ENCODE measurements at places on chromosomes 2 and 18.
A peak's percentile ranks its signal among the peaks of the same experiment; 100 is the strongest.

DNA sequence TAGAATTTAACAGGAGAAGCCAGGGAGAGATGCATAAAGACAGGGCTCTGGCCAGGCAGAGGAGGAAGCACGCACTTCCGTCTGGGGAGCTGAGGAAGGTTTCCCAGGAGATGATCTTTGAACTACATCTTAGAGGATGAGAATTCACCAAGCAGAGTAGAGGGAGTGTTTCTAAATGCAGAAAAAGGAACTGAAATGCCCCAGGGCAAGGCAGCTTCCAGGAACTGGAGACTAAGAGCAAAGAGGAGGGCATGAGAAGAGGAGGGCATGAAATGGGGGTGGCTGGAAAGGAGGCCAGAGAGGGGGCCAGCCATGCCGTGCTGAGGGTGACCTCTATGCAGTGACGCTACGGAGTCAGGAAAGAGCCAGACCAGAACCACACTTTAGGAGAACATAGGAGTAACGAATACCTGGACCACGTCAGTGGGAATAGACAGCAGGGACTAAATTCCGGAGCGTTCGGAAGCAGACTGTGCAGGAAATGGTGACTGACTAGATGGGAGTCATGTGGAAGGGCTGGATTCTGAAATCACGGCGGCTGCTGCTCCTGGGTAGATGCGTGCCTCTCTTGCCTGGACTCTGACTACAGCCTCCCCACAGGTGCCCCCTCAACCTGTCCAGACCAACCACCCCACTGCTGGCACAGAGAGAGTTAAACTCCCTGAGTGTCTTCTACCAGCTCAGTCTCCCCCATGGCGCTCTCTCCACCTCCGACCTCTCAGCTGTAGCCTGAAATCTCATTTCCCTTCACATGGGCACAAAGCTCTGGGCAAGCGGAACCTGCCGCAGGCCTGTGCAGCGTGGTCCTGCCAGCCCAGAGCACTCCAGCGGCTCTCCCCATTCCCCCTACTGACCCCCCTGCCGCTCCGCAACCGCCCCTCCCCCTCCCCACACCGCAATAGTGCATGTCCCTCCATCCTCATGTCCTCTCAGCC lies 87.0 kb upstream of the RTN4 start:
- no peak for DNase-seq

DNA sequence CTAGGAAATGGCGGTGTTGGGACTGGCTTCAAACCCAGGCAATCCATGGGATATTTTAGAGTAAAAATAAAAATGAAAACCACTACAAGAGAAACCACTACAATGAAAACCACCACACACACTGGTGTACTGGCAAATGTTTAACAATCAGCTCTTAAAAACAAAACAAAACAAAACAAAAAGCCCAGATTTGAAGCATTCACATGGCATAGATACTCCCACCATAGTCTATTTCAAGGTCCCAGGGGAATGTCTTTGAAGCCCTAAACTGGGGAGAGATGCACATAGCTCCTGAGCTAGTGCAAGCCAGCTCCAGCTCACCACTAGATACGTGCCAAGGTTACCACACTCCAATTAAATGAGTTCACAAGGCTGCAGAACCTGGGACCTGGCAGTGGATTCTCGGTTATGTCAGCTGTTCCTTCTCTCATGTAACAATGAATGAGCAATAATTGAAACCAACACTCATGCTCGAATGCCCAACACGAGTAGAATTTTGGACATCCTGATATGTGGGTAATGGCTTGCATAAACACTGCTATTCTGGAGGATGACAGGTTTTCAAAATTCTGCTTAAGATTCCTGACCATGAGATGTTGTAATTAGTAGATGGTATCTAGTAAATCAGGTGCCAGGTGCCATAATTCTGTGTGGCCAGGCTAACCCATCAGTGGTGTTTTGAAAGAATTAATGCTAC lies 102.2 kb downstream of the OSBPL6 start:
- DNase-seq = no peak

DNA sequence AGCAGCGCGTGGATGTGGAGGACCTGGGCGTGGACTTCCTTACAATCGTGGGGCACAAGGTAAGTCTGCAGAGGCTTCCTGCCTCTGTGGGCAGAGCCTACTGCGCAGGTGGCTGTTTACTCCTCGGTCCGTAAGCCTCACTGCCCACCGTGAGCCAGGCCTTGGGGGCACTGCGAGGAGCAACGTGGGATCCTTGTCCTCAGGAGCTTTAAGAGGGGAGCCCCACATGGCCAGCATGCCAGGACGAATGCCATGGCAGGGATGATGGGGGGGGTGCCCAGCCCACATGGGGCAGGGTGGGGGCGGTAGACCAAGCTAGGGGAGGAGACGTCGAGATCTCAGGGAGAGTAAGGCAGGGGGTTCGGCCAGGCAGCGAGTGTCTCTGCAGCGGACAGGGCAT lies 18.0 kb upstream of the ESPNL start:
- DNase-seq = no peak

GRCh38 chr2:99395589-99396130 lies 58.5 kb downstream of the EIF5B start:
- no peak for DNase-seq

DNA sequence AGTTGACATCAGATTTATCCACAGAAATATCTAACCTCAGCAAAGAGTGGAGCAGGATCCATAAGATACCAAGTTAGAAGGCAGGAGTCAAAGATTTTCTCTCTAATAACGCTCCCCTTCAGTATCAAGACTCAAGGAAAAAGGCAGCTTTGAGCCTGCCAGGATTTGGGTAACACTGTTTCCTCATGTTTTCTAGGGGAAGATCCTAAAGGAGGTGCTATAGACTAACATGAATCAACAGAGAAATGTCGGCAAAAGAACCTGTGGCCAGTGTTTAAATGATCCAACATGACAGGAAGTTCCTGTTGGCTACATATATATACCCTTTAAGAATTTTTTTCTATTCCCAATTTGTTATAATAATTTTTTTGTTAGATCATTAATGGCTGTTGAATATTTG lies 402.3 kb downstream of the TGIF1 start:
- DNase-seq = no peak

DNA sequence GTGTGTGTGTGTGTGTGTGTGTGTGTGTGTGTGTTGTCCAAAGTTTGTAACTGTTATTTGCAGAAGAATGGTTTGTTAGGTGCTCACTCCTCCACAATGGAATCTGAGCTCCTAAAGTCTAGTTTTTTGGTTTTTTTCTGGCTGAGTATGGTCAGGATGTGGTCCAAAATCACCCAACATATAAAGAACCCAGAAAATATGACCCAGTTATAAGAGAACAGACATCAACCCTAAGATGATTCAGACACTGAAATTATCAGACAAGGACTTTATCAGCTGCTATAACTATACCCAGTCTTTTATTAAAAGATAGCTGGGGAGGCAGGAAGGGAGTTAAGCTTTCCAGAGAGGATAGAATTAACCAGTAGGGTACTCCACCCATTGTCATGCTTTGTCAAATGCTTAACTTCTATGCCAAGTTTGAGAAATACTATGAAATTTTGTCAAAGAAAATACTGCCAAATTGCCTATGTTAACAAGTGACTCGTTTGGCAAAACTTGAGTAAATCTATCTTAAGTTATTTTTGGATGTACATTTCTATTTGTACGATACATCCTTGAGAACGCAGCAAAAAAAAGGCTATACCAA lies 57.5 kb downstream of the TANK start:
- DNase-seq = no peak

DNA sequence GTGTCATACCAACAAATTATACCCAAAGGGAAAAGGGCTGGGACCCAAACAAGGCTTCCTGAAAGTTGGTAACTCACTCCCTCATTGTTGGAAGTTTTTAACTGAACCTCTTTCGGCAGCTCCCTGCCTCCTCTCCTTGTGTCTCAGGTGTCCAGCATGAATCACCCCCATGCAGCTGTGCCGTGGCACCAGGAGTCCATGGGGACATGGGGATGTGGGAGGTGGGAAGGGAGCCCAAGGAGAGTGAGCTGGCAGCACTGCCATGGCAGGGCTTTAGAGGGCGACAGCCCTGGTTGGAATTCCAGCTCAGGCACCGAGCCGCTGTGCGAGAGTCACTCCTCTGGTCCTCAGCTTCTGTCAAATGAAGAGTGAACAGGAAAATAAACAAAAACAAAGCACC lies 12.5 kb upstream of the GYPC start:
- no peak for DNase-seq

GRCh38 chr18:11974741-11975325 lies 6.5 kb upstream of the IMPA2 start:
- no peak for DNase-seq

GRCh38 chr18:26804519-26804918 lies 61.0 kb downstream of the AQP4 start:
- no peak for DNase-seq

DNA sequence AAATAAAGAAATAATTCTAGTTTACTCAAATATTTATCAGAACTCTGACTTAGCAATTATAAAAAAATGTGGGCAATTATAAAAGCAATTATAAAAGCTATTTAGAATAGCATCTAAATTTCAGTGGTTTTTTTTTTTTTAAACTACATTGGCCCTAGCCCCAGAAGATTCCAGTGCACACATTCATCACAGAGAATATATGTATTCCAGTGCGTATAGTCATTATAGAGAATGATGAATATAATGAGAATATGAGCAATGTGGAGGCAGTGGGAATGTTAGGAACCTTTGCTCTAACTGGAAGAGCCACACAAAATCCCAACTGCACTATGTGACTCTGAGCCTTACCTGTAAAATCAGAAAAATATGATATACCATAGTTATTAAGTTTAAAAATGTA lies 10.5 kb downstream of the MAP3K2 start:
- DNase-seq = no peak

- DNase-seq = no peak
Measured at GRCh38 chr2:68700560-68700959, 34.1 kb upstream of the ARHGAP25 start.

- DNase-seq = no peak
Measured at GRCh38 chr18:31624892-31625640, 33.4 kb downstream of the TTR start.

GRCh38 chr18:35581546-35581897 lies at the start of gene GALNT1:
Gene GALNT1 (plus strand): TSS chr18:35581740. CDS start chr18:35654663, 72,923 bp downstream.
- no peak for DNase-seq

DNA sequence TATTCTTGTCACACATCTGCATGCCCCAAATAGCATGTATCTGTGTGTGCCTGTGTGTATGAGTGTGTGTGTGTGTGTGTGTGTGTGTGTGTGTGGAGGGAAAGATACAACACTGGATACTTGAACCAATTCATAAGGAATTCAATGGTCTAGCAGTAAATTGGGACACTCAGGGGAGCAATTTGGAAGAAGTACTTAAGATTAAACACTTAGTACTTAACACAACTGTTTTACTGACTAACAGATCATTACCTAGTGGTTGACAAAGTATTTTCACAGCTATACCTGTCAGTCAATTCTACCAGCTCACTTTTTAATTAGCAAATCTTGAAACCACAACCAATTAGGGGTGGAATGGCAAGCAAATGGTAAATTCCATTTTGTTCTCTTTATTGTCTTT lies 1024.1 kb downstream of the TMEM182 start:
- no peak for DNase-seq

GRCh38 chr18:57696271-57696670 lies 74.6 kb upstream of the NARS1 start:
- no peak for DNase-seq

GRCh38 chr18:10290638-10291235 lies 163.7 kb upstream of the APCDD1 start:
- no peak for DNase-seq

- peak; percentile 31 for DNase-seq
Measured at GRCh38 chr2:27042985-27043634, 8.4 kb upstream of the AGBL5 start.

DNA sequence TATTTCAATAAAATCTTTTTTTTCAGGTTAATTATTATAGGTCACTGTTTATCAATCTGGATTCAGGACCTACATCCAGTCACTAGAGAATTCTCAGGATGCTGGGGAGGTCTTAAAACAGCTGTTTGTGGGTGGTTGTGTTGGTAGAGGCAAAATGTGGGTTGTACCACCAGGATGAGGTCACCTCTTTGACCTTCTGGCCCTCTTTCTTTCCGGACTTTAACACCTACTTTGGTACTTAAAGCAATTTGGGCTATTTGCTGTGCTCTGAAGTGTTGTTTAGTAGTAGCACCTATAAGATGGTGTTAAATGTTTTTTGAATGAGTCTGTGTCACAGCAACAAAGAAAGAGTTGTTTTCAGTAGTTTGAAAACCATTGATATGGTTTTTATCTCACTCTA lies 14.6 kb downstream of the EML4 start:
- no peak for DNase-seq

GRCh38 chr2:200172521-200172920 lies 134.0 kb upstream of the SPATS2L start:
- no peak for DNase-seq

DNA sequence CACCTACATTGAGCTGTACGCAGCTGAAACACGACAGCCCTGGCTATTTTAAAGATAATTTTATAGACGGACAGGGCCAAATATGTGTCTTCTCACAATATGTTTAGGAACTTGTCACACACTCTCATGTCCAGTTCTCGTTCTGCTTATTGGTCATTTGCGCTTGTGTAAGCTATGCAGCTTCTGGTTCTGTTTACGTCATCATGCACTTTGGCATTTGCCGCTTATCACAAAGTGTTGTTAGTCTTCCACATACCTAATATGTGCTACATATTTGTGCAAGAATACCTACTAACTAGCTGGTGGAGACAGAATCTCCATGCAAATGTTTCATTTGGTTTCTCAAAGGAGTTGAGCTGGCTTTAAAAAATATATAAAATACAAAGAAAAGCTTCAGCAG lies 7.5 kb upstream of the ZNF516 start:
- no peak for DNase-seq

- DNase-seq = no peak
Measured at GRCh38 chr2:55311444-55311870, 42.4 kb upstream of the MTIF2 start.

DNA sequence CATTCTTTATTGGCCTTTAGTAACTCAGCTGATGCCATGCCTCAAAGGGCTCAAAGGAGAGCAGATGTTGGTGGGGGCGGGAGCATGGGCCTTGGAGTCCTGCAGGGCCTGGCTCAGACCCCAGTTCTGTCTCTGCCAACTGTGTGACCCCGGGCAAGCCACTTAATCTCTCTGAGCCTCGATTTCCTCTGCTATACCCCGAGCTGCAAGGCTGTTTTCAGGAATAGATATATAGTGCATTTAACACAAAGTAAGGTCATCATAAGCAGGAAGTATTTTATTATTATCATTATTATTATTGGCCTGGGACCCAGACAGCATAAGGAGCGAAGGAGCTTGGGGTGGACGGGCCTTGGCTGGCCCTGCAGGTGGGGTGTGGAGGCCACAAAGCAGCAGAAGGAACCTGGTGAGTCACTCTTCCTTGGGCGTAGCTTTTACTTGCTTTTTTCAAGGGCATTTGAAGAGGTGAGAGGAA lies 162.7 kb downstream of the INHBB start:
- DNase-seq = no peak

DNA sequence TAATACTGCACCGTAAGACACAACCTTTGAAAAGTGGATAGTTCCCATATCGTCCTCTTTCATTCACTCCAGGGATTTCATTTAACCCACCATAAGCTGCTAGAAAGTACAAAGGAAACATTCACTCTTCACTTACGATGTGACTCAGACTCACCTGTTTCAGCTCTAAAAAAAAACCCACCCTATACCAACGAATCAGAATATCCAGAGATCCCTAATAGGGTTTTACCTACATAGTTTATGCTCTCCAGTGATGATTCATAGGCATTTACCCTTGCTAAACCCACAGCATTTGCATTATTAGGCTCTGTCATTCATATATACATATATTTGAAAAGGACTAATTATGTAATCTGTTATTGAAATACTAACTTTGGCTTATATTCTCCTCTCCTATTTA lies 60.2 kb downstream of the PRPF40A start:
- DNase-seq = no peak

Data from Peyer's patch (tissue), 4 donors.